Epithelial cell of prostate (primary cell): ENCODE measurements at places on chromosomes 11 and 22.

- no peak for DNase-seq
These were observed 1.4 kb downstream of the SH3BP1 start for GRCh38 chr22:37640591-37641560.

DNA sequence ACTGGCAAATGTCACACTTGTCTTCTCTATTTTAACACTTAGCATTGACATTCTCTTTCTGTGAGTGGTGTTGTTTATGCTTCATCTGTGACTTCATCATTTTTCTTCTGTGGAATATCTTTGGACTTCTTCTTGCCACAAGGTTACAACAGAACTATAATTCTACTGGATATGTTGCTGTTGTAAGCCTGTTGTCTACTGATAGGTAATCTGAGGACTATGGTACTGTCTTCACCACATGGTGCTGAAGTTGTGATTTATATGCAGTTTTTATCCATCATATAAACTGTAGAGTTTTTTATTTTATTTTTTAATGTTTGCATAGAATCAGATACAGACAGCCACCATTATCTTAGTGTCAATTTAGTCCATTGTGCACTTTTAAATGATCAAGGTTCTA lies 622.2 kb upstream of the CNTN5 start:
- no peak for DNase-seq

- no peak for DNase-seq
These were observed 1508.2 kb downstream of the BRD1 start for GRCh38 chr22:48319321-48320047.

DNA sequence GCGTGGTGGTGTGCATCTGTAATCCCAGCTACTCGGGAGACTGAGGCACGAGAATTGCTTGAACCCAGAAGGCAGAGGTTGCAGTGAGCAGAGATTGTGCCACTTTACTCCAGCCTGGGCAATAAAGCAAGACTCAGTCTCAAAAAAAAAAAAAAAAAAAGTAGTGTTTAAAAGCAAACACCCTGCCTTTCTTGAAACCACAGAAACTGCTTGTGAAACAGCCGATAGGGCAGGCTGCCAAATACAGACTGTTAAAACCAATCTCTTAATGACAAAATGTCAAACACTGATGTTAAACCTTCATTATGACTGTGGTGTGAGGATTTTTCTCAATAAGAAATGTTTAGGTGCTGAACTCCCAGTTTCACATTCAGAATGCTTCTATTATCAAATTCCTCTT lies 27.3 kb downstream of the MARK2 start:
- no peak for DNase-seq

- DNase-seq = no peak
These were observed 25.4 kb downstream of the TP53AIP1 start for GRCh38 chr11:128917144-128917724.

DNA sequence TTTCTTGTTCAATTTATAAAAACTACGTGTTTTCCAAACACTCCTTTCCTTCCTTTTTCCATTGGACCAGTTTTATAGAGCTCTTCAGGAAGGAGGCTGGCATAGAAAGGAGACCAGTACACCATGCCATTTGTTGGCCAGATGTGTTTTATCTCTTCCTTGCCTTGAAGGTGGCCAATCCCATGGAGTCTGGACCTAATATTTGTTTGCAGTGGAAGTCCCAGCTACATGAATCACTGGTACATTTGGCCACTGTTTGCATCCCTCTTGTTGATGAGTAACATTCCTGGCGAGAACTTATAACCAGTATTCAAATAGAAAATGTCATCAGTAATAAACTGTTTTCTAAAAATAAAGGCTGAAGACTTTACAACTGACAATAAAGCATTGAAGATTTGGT lies 110.2 kb downstream of the ANO3 start:
- peak; percentile 2 for DNase-seq
